IPS-NIHi11 (cell line): ENCODE measurements at places on chromosomes 12 and 14.

GRCh38 chr12:96670334-96670899, 181.0 kb downstream of the CFAP54 start:
- no peak for DNase-seq

DNA sequence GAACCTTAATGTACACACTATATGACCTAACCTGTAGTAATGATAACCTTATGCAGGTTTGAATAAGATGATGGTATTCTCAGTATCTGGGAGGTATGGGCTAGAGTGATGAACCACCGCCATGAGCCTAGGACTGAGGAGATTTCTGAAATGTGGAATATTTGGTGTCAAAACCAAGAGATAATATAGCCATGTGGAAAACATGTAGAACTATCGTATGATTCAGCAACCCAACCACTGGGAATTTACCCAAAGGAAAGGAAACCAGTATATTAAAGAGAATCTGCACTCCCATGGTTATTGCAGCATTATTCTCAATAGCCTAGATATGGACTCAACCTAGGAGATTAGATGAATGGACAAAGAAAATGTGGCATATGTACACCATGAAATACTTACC, 271.7 kb upstream of the BTG1 start:
- DNase-seq = no peak

GRCh38 chr14:67932708-67933246, 113.2 kb downstream of the RAD51B start:
- DNase-seq = no peak

- DNase-seq = no peak
These were observed 1108.6 kb downstream of the LRFN5 start for GRCh38 chr14:42715316-42715715.

- DNase-seq = peak; percentile 21
These were observed 1059.8 kb downstream of the TMEM121 start for GRCh38 chr14:106586098-106586704.

GRCh38 chr12:106769546-106769945, 4.9 kb upstream of the RIC8B start:
- no peak for DNase-seq

DNA sequence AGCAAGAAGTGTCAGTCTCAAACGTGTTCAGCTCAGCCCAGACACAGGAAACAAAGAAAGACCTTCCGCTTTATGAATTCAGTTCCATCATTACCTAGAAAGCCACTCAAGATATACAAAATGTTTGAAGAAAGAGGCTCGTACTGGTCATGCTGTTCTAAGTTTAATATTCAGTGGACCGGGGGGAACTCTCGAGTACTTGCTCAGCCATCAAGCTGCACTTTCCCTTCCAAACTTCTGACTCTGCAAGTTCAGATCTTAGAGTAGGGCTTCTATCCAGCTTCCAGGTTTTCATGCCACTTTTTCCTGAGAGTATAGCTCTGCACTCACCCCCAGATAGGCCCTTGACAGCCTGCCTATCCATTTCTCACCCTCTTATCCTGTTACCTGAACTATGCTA, 62.8 kb upstream of the OSBPL8 start:
- DNase-seq = no peak

DNA sequence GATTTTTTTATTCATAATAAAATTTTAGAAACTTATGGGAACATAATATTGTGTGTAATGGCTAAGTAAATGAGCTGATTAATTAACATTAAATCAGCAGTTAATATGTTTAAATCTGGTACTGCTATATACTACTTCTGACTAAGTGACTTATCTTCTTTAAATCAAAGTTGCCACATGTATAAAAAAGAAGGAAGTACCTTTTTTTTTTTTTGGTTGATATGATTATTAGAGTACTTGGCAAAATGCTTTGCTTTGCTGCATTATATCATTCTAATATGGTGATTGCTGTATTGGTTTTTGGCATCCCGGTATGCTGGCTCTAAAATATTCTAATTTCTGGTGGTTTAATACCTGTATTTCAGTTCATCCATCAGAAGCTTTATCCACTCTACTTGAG, 319.1 kb upstream of the RGS6 start:
- DNase-seq = no peak
